Heart left ventricle (tissue), 16 donors: ENCODE measurements at places on chromosomes 16 and 17. TPM values are rescaled to one million over a fixed set of nuclear protein-coding genes. Genes with fewer than 3 reads are reported as not detected.

Gene SLC39A11
- total RNA-seq = 8.4 TPM

Gene LGALS9
- 20.9 TPM for total RNA-seq

Gene SLC47A1
- total RNA-seq = 25.5 TPM

Gene SPATA22
- total RNA-seq = not detected

Gene DHX8
- total RNA-seq = 27.6 TPM

Gene ELP5
- total RNA-seq = 38.1 TPM

Gene RASL10B
- 26.3 TPM for total RNA-seq

DNA sequence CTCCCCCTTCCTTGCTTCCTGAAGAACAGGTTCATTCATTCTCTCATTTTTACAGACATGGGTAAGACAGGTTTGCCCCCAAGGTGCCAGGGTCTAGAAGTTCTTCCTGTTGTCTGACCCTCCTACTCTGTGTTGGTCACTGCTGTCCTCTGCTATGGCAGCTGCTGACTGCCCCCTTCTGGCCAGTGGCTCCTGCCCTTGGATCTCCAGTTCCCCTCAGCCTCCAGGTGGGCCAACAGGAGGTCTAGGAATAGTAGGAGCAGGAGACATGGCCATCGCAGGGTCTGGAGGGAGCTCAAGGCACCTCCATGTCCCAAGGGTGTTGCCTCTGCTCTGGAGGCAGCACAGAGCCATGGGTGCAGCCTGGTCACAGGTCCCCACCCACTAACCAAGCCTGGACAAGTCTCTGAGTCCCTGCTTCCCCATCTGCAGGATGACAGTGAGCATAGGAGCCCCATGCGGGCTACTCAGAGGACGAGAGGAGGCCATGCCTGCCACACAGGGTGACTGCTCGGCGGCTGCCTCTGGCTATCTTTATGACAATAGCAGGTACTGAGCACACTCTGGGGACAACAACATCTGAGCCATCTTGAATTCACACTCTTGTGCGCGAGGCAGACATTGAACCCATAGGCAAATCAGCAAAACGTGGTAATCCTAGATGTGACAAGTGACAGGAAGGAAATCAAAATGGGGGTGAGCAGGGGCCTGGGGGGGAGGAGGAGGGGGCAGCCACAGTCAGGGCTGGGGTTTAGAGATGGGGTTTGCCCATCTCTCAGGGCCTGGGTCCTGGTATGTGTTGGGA lies 27.0 kb upstream of the NXPH3 start:
- peak; percentile 64 for DNase-seq
- peaks cover 8% of the 10 kb centered on the region for H3K4me1 ChIP-seq
- H3K27ac ChIP-seq = no peak overlapping the region
- H3K36me3 ChIP-seq = no peaks in the 10 kb centered on the region

DNA sequence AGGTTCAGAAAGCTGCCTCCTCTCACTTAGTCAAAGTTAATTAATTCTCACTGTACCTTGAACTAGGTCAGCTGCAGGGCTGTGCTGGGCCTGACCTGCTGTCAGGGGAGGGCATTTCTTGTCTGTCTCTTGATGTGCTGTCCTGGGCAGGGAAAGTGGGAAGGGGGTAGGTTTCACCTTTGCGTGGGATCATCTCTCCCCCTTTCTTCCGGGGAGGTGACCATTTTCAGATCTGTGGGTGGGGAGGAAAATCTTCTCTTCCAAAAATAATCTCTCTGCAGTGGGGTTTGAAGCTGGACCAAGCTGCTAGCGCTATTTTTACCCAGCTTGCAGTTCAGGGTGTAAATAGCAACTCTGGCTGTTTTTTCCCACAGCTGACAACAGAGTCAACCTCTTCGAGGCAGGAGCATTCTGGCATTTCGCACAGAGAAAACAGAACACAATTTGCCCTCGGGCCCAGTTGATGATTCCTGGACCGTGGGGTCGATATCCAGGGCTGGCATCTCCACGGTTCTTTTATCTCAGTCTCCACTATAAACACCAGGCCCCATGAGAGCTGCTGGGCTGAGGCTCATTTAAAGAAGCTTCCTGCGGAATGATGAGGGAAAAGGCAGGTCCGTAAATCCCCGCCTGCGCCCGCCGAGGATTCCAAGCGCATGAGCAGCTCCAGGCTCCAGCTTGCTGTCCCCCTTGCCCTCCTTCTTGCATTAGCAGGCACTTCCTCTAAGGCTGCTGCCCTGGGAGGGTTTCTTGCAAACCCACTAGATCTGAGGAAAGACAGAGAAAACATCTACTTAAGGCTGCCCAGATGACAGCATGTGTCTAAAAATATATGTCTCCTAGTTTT lies 93.9 kb downstream of the YPEL2 start:
- H3K36me3 ChIP-seq = no peaks in the 10 kb centered on the region
- H3K27ac ChIP-seq = peak overlapping the region; percentile 81
- H3K4me3 ChIP-seq = peak overlapping the region; percentile 24
- H3K27me3 ChIP-seq = no peaks in the 10 kb centered on the region
- DNase-seq = peak; percentile 71

- peak; percentile 71 for DNase-seq
- no peaks in the 10 kb centered on the region for H3K27me3 ChIP-seq
- H3K27ac ChIP-seq = peak overlapping the region; percentile 46
Observed at GRCh38 chr16:70679671-70680494, 6.0 kb downstream of the MTSS2 start.

GRCh38 chr17:45138911-45139532 lies 3.5 kb downstream of the ACBD4 start:
- H3K36me3 ChIP-seq = no peaks in the 10 kb centered on the region
- no peak overlapping the region for H3K27ac ChIP-seq
- H3K4me3 ChIP-seq = no peak overlapping the region
- no peaks in the 10 kb centered on the region for H3K27me3 ChIP-seq
- DNase-seq = no peak
- H3K4me1 ChIP-seq = no peaks in the 10 kb centered on the region

- H3K4me1 ChIP-seq = no peaks in the 10 kb centered on the region
- no peak for DNase-seq
- H3K27me3 ChIP-seq = no peaks in the 10 kb centered on the region
- H3K4me3 ChIP-seq = no peak overlapping the region
- H3K36me3 ChIP-seq = no peaks in the 10 kb centered on the region
Observed at GRCh38 chr16:22781480-22781879, 32.5 kb upstream of the HS3ST2 start.

DNA sequence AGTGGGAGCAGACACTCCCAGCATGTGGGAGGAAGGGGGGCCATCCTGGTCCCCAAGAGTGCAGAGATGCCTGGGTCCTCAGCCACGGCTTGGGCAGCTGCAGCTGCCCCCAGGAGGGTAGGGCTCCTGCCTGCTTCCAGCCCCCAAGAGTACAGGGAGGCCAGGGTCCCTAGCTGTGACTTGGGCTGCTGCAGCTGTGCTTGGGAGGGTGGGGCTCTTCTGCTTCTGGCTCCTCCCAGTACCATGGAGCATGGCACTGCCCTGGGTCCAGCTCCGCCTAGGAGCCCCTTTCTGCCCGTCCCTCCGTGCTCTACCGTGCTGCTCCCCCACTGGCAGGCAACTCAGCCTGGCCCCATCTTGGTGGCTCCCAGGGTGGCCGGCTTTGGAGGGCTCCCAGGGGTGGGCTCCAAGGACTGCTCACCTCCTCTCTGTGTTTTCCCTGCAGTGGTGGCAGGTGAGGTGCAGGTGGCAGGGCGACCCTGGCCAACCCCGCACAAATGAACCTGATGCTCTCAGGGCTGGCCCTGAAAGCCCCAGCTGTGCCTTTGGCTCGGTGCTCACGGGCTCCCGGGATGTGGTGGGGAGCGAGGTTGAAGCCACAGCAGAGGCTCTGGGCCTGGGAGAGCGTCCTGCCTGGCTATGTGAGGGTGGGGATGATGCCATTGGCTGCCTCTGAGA lies 18.5 kb upstream of the USP22 start:
- H3K27ac ChIP-seq = no peak overlapping the region
- peaks cover 6% of the 10 kb centered on the region for H3K27me3 ChIP-seq
- no peak overlapping the region for H3K4me3 ChIP-seq
- H3K36me3 ChIP-seq = no peaks in the 10 kb centered on the region
- H3K4me1 ChIP-seq = no peaks in the 10 kb centered on the region

DNA sequence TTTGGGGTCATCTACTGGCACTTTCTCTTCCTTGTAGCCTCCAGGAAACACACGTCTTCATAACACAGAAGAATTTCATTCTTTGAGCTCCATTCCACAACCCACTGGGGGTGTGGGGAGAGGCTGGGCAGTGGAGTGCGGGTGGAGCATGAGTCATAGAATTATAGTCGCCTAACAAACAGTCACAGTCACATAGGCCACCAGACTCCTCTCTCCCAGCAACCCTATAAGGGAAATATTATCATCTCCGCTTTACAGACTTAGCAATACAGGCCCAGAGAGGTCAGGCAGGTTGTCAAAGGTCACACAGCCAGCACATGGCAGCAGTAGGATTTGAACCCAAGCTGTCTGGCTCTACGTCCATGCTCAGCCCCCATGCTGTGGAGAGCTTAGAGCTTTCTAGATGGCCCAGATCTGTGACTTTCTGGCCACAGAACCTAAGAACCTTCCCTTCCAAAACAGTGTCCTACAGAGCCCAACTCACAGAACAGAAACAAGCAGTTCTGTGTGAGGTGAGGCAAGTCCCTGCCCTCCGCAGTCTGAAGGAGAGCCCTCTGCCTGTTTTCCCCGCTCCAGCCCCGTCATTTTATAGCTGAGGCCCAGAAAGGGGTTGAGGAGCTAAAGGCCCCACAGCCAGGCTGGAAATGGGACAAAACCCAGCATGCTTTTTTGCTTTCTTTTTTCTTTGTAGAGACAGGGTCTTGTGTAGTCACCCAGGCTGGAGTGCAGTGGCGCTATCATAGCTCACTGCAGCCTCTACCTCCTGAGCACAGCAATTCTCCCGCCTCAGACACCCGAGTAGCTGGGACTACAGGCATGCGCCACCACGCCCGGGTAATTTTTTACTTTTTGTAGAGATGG lies 10.7 kb upstream of the LITAF start:
- no peak overlapping the region for H3K4me3 ChIP-seq
- no peaks in the 10 kb centered on the region for H3K4me1 ChIP-seq
- H3K27me3 ChIP-seq = no peaks in the 10 kb centered on the region
- peak overlapping the region; percentile 82 for H3K27ac ChIP-seq
- no peaks in the 10 kb centered on the region for H3K36me3 ChIP-seq

GRCh38 chr16:430904-431303 lies 5.5 kb downstream of the RAB11FIP3 start:
- no peak for DNase-seq
- H3K36me3 ChIP-seq = no peaks in the 10 kb centered on the region
- H3K4me3 ChIP-seq = no peak overlapping the region
- no peaks in the 10 kb centered on the region for H3K27me3 ChIP-seq
- H3K4me1 ChIP-seq = peaks cover 5% of the 10 kb centered on the region
- H3K27ac ChIP-seq = no peak overlapping the region

DNA sequence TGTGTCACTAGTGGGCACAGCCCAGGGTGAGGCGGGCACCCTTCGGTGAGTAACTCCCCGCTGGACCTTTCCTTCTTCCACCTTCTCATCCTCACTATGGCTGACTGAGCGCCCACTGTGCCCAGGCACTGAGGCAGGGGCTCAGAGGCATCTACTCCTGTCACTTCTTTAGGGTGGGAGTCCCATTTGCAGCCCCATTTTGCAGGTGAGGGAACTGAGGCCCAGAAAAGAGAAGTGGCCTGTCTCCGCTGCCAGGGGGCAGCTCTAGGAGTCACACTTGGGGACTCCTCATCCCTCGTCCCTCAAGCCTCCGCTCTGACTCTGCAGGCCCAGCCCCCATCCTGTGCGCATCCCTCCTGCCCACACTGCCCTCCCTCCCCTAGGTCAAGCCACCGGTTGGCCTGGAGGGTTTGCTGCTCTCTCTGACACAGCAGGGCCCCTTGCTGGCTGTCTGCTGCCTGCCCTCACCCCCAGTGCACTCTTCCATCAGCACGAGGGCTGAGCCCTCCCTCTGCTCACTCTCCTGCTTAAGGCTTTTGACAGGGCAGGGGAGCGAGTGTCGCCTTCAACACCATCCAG lies 62.4 kb downstream of the CNGB1 start:
- no peak for DNase-seq
- no peaks in the 10 kb centered on the region for H3K36me3 ChIP-seq
- H3K4me3 ChIP-seq = no peak overlapping the region
- H3K27ac ChIP-seq = no peak overlapping the region

DNA sequence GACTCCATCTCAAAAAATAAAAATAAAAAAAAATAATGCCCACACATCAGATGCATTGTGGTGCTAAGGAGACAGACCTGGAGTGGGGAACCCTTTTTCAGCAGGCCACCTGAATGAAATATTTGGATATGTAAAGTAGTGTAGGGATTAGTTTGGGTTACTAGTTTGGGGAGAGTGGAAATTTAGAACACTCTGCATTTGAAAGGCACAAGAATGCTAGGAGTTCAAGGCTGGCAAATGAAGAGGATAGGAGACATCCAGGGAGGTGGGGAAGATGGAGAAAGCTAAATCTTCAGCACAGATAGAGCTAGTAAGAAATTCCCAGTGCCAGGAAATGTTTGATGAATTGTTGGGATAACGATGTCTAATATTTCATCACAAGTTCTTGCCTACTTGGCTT lies 298.3 kb upstream of the ERCC4 start:
- no peak overlapping the region for H3K4me3 ChIP-seq
- DNase-seq = no peak
- H3K4me1 ChIP-seq = no peaks in the 10 kb centered on the region
- no peaks in the 10 kb centered on the region for H3K36me3 ChIP-seq

DNA sequence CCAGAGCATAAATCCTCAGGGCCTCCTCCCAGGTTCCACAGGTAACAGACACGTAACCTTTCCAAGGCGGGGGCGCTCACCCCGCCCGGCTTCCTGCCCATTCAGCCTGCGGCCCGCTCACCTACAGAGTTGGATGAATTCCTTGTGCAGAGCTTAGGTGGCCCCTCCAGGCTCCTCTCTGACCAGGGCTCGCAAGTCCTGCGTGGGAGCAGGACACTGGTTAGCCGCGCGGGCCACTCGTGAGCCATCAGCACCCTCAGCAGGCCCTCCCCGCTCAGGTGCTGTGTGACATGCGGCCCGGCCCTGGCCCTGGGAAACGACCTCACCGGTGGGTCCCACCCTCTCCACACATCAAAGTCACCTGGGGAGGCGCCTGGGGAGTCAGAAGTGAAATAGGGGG lies 528 bp downstream of the TERB1 start:
- H3K36me3 ChIP-seq = peaks cover 48% of the 10 kb centered on the region
- H3K27me3 ChIP-seq = no peaks in the 10 kb centered on the region
- H3K4me1 ChIP-seq = no peaks in the 10 kb centered on the region
- no peak overlapping the region for H3K4me3 ChIP-seq
- H3K27ac ChIP-seq = no peak overlapping the region

- H3K4me3 ChIP-seq = no peak overlapping the region
- no peak for DNase-seq
- H3K27ac ChIP-seq = no peak overlapping the region
- no peaks in the 10 kb centered on the region for H3K4me1 ChIP-seq
Observed at GRCh38 chr17:13757871-13758270, 156.1 kb upstream of the HS3ST3A1 start.

DNA sequence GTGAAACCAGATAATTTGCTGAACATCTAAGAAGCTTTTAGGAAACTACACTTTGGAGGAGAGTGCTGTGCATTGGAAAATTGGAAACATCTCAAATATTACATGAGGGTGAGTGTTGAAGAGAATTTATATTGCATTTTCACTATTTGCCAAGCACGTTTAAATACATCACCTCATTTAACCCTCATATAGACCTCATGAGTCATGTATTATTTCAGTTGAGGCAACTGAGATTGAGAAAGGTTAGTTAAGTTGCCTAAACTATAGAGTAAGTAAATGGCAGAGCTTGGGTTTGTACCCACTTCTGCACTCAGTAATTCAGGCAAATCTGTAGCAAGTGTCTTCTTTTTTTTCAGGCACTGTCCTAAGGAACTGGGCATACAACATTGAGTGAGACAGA lies 3.7 kb upstream of the NLK start:
- no peaks in the 10 kb centered on the region for H3K36me3 ChIP-seq
- H3K27ac ChIP-seq = no peak overlapping the region
- no peaks in the 10 kb centered on the region for H3K27me3 ChIP-seq
